ENCODE measurements at places on chromosomes 1 and 21. TPM values are rescaled to one million over a fixed set of nuclear protein-coding genes. Genes with fewer than 3 reads are reported as not detected.
A peak's percentile ranks its signal among the peaks of the same experiment; 100 is the strongest.

PRAMEF6 gene
- not detected for total RNA-seq

LAMC1 gene
- total RNA-seq, result 274 TPM

DNA sequence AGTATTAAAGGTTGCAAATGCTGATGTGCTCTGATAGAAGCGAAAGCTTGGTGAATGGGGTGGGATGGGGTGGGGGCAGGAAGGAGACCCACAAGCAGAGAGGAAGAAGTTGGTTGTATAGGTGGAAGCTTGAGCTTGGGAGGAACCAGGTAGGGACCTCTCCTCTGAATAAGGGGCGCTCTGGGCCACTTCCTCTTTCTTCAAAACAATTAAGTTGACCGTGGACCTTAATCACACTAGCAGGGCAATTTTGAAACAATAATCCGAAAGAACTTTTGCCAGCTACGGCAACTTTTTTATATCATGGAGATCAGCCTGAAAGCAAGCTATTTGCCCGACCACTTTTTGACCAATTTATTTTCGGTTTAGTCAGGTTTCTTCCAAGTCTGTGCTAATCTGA is 1.9 kb upstream of the DYRK1A start:
- H3K4me3 ChIP-seq, result no peak overlapping the region
- no peaks in the 10 kb centered on the region for H3K36me3 ChIP-seq
- H3K27ac ChIP-seq, result peak overlapping the region; percentile 99

GRCh38 chr21:44337941-44338895 is 972 bp downstream of the CFAP410 start:
- H3K4me3 ChIP-seq, result peak overlapping the region; percentile 84
- peaks cover 5% of the 10 kb centered on the region for H3K36me3 ChIP-seq
- H3K4me1 ChIP-seq, result no peaks in the 10 kb centered on the region
- peak overlapping the region; percentile 96 for H3K27ac ChIP-seq
- H3K27me3 ChIP-seq, result no peaks in the 10 kb centered on the region
- peak; percentile 91 for DNase-seq

DNA sequence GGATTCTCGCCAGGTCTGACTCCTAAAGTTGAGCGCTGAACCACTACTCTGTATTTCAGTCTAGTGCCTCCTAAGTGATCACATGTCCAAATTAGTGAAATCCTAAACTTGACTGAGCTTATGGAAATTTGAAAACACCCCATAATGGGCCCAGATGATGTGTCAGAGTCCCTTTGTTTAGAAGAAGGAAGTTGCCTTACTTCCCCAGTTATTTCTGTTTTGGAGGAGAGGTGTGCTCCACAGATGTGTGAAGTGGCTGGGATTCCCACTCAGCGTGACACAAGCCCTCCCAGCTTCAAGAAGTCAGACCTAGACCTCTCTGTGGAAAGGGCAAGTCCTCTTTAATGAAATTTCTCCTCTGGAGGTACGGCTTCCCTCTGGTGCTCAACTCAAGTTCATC is 188.8 kb downstream of the TTLL7 start:
- no peaks in the 10 kb centered on the region for H3K27me3 ChIP-seq
- H3K4me3 ChIP-seq, result no peak overlapping the region
- H3K27ac ChIP-seq, result no peak overlapping the region
- no peak for DNase-seq

- no peak for DNase-seq
- no peak overlapping the region for H3K27ac ChIP-seq
Measured at GRCh38 chr1:229043115-229043514, 227.8 kb upstream of the RAB4A start.

DNA sequence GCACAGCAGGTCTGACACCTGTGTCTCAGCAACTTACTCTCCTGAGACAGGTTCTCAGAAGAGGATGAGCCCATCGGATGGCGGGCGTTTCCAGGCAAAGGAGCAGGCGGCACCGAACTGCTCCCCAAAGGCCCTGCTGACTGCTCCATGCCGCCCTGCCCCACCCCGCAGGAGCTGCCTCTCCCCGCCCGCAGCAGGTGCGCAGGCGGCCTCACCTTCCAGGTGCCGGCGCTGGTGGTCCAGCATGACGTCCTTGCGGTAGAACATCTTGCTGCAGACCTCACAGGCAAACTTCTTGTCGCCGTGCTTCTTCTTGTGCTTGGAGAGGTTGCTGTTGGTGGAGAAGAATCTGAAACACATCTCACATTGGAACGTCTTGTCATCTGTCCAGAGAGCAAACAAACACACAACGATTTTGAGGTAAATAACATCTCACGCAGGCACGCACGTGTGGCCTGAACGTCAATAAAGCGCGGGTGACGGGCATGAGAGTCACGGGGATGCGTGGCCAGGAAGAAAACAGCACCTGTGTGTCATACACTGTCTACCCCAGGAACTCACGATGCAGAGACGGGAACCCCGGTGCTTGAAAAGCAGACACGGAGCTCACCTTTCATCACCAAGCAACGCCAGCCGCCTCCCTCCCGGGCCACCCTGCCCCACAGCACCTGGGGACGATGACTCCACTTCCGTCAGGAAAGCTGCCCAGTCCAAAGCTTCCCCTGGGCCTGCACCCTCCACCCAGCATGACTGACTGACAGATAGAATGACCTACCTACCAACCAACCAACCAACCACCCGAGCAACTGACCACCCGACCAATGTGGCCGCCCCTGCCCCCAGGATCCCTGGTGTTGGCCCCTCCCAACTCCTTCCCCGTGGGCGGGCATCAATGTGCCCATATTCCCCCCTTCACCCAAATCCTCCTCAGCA is 50.9 kb downstream of the PRDM15 start:
- H3K27me3 ChIP-seq, result no peaks in the 10 kb centered on the region
- H3K27ac ChIP-seq, result no peak overlapping the region
- H3K4me1 ChIP-seq, result no peaks in the 10 kb centered on the region
- peaks cover 9% of the 10 kb centered on the region for H3K36me3 ChIP-seq

- no peak for DNase-seq
- peaks cover 63% of the 10 kb centered on the region for H3K36me3 ChIP-seq
- no peak overlapping the region for H3K4me3 ChIP-seq
- H3K27ac ChIP-seq, result no peak overlapping the region
- H3K27me3 ChIP-seq, result no peaks in the 10 kb centered on the region
- peaks cover 37% of the 10 kb centered on the region for H3K4me1 ChIP-seq
Measured at GRCh38 chr1:54395281-54395934, 10.8 kb downstream of the SSBP3 start.

DNA sequence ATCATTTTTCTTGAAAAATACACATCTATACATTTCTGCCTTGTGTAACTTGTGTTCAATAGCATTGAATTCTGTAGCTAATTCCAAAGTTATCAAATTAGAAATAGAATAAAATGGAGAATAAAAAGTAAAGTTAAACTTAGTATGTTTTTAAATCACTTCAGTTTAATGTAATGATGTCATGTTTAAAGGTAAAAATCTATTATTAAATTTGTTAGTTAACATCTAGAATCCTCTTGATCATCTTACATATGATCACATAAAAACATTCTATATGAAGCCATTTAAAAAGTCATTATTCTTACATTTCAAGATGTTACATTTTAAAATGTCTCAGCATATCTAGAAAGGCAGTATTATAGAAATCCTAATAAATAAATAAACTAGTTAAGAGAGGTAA is 1163.2 kb downstream of the PLA2G4A start:
- H3K4me3 ChIP-seq, result no peak overlapping the region
- no peaks in the 10 kb centered on the region for H3K36me3 ChIP-seq
- H3K27me3 ChIP-seq, result no peaks in the 10 kb centered on the region
- DNase-seq, result no peak
